Sigmoid colon (tissue), 7 donors: ENCODE measurements at places on chromosomes 6 and 20. TPM values are rescaled to one million over a fixed set of nuclear protein-coding genes. Genes with fewer than 3 reads are reported as not detected.

EDN3 gene
- total RNA-seq, result 0.55 TPM

LPA gene
- total RNA-seq, result not detected

SLC4A11 gene
- not detected for total RNA-seq

DNA sequence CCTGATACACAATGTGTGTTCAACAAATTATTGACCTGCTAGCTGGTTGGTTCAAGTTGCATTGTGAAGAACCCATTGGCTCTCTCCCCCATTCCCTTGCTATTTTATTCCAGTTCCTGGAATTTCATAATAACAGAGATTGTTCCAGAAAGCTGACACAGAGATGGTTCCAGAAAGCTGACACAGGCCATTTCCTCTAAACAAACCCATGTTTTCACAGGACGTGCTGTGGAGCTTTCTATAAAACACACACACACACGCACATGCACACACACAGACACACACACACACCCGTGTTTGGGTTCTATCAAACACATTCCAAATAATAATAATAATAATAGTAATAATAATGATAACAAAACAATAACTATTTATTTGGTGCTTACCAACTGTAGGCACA, 259.1 kb downstream of the CLIC5 start:
- no peak for DNase-seq

GRCh38 chr6:32589596-32590449, at the start of gene HLA-DRB1:
Gene HLA-DRB1, minus strand, starts transcription at chr6:32589848. Its CDS starts 106 bp downstream, at chr6:32589742.
- DNase-seq, result no peak

- no peak for DNase-seq
Observed at GRCh38 chr20:49700411-49701185, 13.1 kb downstream of the B4GALT5 start.

DNA sequence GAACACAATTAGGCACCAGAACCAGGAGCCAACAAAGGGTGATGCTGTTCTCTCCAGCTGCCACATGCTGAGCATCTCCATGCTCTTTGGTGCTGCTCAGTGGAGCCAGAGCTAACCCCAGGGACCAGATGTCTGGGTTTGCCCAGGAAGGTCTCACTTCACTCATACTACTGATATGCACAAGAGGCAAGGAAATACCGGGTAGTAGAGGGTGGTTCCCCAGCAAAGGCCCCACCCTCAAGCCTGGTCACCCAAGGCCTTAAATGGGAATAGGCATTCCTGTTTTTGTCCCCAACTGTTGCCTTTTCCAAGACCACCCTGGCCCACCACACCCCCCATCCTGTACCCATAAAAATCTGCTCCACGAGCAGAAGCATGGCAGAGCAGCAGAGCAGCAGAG, 204.5 kb upstream of the TAB2 start:
- DNase-seq, result no peak

GRCh38 chr6:11423667-11424066, 113.9 kb upstream of the TMEM170B start:
- DNase-seq, result no peak

GRCh38 chr20:53399592-53400335, 193.9 kb downstream of the ZNF217 start:
- no peak for DNase-seq

GRCh38 chr6:122548820-122549219, 61.4 kb upstream of the PKIB start:
- DNase-seq, result no peak

- DNase-seq, result no peak
Observed at GRCh38 chr6:7566617-7567173, 23.3 kb upstream of the SNRNP48 start.

DNA sequence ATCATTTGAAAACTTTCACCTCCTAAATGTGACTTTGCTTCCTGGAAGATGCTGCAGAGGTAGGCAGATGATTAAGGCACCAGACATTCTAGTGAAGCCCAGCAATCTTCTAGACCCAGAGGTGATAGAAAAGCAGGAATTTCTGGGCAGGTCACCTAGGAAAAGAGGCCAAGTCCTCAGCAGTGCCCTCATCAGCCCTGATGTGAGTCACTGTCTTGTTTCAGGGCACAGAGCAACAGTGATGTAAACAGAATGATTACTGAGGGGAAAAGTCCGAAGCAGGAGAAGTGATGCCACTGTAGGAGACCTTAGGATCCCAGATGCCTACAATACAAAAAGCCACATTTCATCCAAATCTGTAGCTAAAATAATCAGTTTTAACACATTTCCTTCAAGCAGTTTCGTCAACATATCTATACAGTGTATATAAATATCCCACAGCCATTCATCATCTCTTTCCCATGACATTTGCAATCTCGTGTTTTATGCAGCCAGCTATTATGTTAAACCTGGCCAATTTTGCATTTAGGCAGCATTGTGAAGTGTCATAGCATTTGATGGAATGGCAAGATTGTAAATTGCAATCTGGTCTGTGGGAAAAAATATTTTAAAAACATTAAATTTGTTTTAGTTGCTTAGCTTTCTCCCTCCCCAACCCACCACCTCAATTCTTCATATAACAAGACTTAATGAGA, 401.2 kb upstream of the RNF217 start:
- DNase-seq, result no peak
